ENCODE measurements at places on chromosomes 2 and 18.

DNA sequence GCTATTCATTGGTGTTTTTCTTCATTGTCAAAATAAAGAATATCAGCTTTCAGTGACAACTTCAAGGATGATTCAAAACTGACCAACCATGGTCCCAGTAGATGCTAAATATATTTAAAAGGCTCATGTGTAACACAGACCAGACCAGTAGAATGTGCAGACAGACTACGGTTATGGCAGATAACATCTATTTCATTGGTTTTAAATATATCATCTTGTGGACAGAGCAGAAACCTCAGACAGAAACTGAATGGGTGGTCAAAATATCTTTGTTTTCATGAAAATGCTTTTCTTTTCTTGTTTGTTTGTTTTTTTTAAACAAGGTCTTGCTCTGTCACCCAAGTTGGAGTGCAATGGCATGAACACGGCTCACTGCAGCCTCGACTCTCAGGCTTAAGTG lies 107.4 kb upstream of the CREB1 start:
- no peak for DNase-seq

DNA sequence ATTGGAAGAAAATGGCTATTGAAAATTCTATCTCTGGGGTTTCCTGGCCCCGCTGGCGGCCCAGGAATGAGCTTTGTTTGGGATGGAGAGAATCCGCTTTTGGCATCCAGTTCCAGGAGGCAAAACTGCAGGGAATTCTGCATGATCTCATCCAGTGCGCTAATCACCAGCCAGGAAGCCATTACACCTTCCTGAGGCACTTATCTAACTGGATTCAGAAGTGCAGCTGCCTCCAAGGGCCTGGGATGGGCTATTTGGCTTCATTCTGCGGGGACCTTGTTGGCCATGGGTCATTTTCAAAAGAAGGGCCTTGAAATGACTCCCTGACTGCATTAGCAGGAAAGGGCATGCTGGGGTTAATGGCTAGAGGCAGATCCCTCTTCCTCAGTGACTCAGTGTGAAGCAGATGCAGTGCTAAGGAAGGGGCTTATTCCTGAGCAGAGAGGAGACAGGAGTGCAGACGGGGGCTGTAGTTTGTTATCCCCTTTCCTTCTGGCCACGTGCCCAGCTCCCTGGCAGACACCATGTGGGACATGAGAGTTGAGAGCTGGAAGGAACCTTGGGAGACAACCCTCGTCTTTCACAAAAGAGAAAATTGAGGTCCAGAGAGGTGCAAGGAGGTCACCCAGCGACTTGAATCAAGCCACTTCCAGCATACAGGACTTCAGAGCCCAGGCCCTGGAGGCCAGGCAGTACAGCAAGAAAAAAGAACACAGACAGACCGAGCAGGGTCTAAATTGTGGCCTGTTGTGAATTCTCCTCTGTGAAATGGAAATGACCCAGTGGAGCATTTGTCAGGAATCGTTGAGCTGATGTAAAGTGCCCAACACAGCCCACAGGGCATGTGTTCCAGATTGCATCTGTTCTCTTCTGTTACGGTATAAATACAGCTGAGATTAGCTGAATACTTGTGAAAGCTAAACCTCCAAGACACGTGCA lies 161.8 kb downstream of the PRKCE start:
- DNase-seq: no peak

DNA sequence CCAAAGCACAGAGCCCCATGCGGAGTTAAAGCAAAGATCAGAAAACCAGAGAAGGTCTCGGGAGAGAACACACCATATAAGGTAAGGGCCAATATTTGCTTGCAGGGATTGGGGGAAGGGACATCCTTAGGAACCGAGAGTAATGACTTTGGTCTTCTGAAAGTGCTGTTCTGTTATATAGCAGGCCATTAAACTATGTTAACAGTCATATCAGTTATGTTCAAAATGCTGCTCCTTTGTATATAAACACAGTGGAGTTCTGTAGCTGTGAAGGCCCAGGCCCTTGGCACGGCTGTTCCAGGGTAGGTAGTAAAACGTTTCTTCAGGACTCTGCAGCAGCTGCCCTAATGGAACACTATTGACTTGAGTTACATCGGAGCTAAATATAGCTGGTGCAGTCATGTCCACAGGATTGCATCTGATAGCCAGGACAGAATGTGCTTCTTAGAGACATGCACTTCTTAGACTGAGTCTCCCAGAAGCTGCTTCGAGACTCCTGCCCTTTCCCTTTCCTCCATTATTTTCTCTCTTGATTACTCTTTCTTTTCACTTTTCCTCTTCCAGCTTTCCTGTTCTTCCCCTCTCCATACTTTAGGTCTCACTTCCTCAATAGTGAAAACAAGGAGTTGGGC lies 122.4 kb downstream of the SETBP1 start:
- DNase-seq: no peak

DNA sequence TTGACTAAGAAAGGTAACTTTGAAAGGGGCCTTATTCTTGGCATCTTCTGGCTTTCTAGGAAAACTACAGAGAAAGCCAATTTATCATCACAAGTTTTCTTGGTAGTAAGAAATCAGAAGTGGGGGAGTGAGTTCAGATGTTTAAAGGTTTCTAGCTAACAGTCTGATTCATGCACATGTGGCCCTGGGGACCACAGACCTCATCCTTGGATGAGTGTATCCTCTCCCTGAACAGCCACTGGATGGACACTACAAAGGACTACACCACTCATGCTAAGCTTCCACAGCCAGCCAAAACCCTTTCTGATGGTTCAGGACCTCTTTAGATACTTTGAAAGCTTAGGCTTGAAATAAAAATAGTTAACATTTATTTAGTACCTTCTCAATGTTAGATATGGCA lies 218.3 kb upstream of the STK17B start:
- DNase-seq: no peak

DNA sequence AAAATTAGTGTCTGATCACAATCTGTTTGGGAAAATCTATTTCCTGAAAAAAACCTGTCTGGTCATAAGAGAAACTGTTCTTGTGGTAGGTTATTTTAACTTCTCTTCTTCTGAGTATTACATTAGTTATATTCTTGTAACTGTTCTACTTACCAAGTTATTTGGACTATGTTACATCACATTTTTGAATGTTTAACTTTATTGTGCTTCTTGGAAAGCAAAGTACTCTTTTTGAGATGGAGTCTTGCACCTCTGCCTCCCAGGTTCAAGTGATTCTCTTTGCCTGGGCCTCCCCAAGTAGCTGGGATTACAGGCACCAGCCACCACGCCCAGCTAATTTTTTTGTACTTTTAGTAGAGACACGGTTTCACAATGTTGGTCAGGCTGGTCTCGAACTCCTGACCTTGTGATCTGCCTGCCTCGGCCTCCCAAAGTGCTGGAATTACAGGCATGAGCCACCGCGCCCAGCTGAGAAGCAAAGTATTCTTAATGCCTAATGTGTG lies 39.4 kb downstream of the AFTPH start:
- DNase-seq: no peak

DNA sequence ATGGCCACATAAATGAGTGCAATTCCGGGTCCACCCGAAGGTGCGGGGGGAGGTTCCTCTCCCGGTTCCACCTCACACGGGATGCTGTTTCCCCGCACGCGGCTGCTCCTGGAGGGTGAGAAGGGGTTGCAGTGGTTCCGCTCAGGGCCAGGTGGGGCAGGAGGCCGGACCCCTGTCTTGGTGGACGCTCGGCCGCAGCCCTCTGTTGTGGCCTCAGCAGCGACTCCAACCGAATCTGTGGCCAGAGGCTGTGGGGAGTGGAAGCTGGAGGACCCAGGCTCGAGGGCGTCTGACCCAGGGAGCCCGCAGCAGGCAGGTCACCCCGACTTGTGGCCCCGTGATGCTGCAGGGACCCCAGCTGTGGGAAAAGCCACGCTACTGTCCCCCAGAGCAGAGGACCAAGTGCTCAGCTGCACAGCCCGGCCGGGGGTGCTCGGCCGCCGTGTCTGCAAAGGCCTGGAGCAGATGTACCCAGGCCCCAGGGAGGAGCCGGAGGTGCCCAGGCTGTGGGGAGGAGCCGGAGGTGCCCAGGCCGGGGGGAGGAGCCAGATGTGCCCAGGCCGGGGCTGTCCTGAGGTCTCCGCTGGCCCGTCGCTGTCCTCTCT lies 83.9 kb downstream of the RTP5 start:
- DNase-seq: no peak

DNA sequence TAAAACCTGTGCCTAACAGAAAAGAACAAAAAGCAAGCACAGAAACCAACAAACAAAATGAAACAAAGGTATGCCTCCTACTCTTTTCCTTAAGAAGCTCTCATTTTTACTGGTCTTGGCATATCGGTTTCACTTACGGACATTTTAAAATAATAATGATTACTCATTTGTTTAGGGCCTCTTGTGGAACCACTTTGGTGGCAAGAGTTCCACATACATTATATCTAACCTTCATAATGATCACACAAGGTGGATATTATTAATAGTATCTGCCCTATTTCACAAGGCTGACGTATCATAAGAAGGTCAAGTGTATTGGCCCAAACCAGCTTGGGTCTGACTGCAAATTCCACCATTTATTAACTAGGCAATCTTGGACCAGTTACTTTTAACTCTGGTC lies 304.7 kb downstream of the TCF4 start:
- no peak for DNase-seq

DNA sequence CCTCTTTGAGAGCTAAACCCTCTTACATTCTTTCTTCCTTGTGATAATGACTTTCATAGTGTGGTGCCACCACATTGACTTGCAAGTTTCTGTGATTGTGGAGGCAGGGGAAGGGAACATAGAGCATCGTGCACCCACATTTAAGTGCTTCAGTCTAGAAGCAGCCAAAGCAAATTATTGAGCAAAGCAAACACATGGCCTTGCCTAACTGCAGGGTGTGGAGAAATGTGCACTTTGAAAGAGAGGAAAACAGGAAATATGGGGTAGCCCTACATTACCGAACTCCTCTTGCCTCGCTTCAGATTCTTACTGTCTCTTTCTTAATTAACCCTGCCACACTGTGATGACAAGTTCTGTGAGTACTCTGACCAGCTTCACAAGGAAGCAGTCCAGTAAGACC lies 814.6 kb downstream of the SLC4A3 start:
- DNase-seq: no peak

GRCh38 chr18:68742206-68742605 lies 27.3 kb upstream of the TMX3 start:
- DNase-seq: no peak

GRCh38 chr2:1907291-1907690 lies 163.0 kb upstream of the PXDN start:
- DNase-seq: no peak

DNA sequence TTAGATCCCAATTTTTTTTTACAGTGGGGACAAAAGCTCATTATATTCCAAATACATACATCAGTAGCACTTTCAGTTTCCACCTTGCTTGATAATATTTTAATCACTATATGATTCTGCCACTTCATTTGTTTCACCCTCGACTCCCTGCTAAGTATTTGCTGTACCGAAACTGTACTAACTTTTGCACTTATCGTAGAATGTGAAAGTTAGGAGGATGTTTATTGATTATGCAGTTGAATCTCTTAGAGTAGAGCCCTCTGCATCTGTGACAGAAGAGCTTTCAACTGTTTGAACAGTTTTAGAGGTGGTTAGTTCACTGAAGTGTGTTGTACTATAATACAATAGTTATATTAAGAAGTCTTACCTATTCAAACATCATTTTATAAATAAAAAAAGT lies 20.8 kb downstream of the NCOA1 start:
- DNase-seq: no peak

GRCh38 chr2:233265899-233266431 lies 14.5 kb downstream of the ATG16L1 start:
- no peak for DNase-seq

GRCh38 chr2:232320443-232320803 lies 58.1 kb upstream of the ALPP start:
- no peak for DNase-seq

- DNase-seq: no peak
These were observed 2.0 kb upstream of the TUBB6 start for GRCh38 chr18:12305930-12306629.

- no peak for DNase-seq
These were observed 25.1 kb upstream of the ALK start for GRCh38 chr2:29946505-29946904.

DNA sequence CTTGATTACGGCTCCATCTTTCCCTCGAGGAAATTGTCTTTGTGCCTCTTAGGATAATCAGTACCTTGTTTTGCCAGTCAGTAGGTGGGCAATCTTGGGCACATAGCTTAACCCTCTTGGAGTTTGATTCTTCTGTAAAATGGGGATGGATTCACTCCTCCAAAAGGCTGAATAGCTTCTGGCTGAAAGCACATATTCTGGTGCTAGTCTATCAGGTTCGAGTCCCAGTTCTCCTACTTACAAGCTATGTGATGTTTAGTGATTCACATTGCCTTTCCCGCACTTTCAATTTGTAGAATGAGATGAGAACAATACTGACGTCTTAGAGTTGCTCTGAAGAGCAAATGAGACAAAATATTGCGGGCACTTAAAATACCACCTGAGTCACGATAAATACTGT lies 43.9 kb downstream of the ATIC start:
- no peak for DNase-seq

- DNase-seq: no peak
These were observed 28.3 kb upstream of the CCL20 start for GRCh38 chr2:227785293-227785692.

- no peak for DNase-seq
These were observed 57.8 kb upstream of the MMADHC start for GRCh38 chr2:149645391-149645790.

DNA sequence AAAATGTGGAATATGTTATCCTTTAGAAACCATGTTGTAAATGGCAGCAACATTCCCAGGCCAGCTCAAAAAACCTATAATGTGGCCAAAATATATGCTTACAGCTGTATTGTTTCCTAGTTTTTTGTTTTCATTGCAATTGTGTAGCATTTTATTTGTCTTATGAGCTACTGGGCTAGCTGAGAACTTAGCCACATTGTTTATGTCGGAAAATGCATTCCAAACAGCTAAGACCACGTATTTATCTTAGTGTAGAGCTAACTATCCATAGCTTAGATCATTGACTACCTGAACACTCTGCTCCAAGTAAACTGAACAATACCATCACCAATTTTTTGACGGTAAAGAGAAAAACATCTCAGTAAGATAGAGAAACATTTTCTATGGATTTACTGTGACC lies 38.4 kb downstream of the METAP1D start:
- no peak for DNase-seq

GRCh38 chr2:214076527-214076926 lies 334.3 kb upstream of the VWC2L start:
- no peak for DNase-seq

DNA sequence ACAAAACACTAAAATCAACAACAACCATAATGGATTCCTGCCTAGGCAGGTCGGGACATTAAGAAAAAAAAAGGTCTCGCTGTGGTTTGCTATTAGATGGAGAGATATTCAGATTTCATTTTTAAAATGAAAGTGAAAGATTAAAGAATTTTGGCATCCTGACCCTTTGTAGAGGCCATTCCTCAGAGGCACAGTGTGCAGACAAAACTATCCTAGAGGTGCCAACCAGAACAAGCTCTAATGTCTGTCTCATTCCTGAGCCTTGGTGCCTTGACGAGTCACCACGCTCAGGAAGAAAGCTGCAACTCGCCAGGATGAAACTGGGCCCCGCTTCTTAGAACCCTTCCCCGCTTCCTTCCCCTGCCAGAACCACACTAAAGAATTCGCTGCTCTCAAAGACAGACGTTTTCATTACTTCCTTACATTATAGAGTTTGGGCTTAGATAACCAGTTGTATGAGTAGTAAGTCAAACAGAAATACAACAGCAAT lies 156.0 kb downstream of the TGIF1 start:
- peak; percentile 62 for DNase-seq
